ENCODE measurements at places on chromosomes 7 and 10. TPM values are rescaled to one million over a fixed set of nuclear protein-coding genes. Genes with fewer than 3 reads are reported as not detected.

The GIMAP1 gene
- polyA plus RNA-seq = 1.5 TPM

The SLC26A3 gene
- 0.09 TPM for polyA plus RNA-seq

DNA sequence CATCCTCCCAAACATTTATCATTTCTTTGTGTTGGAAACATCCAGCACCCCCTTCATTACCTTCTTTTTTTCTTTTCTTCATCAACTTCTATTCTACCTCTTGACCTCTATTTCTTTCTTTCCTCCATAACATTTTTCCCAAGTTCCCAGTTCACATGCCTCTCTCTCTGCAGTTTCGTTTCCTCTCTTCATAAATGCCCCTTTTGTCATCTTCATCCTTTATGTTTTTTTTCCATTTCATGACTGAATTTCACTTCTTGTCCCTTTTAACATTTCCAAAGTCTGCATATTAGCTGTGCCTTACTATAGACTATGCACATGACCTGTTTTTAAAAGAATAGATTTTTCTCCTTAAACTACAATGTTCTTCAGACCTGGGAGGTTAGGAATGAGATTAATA lies 23.7 kb downstream of the CPN1 start:
- peaks cover 29% of the 10 kb centered on the region for H3K36me3 ChIP-seq
- no peak overlapping the region for H3K4me3 ChIP-seq
- H3K27me3 ChIP-seq = no peaks in the 10 kb centered on the region
- no peak for DNase-seq
- H3K27ac ChIP-seq = no peak overlapping the region

- H3K4me3 ChIP-seq = no peak within 1 kb of the TSS
- peak within 1 kb of the TSS; percentile 54 for H3K27ac ChIP-seq
- H3K4me1 ChIP-seq = no peaks in the 10 kb centered on the region
- H3K36me3 ChIP-seq = no peaks in the 10 kb centered on the region
- no peak for DNase-seq
These were observed at the start of gene CARD11 for GRCh38 chr7:3043544-3044371. CARD11 (minus strand) TSS chr7:3043867; CDS start chr7:2958506, 85,361 bp downstream.

DNA sequence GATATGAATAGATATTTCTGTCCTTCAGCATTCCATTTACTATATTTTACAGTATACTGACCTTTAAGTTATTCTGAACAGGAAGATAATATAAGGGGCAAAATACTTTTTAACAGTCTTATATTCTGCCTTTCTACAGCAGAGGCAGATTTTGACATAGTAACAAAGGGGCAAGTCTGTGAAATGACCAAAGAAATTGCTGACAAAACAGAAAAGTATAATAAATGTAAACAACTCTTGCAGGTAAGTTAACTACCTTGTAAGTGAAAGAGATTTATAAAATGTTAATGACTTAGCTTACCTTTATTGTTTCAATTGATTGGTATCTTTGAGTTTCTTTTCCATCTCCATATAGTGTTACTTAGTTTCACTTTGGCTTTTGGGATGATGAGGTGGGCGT lies 56.0 kb downstream of the TAX1BP1 start:
- no peak overlapping the region for H3K4me3 ChIP-seq
- H3K27me3 ChIP-seq = no peaks in the 10 kb centered on the region
- no peak overlapping the region for H3K27ac ChIP-seq
